Lung microvascular endothelial cell (primary cell): ENCODE measurements at places on chromosomes 3 and 15.

- no peak for DNase-seq
These were observed 12.6 kb upstream of the RTP3 start for GRCh38 chr3:46484911-46485778.

GRCh38 chr3:68878322-68878721 is 54.0 kb downstream of the TAFA4 start:
- DNase-seq = peak; percentile 28

- no peak for DNase-seq
These were observed 618.7 kb downstream of the SI start for GRCh38 chr3:164459521-164460151.

DNA sequence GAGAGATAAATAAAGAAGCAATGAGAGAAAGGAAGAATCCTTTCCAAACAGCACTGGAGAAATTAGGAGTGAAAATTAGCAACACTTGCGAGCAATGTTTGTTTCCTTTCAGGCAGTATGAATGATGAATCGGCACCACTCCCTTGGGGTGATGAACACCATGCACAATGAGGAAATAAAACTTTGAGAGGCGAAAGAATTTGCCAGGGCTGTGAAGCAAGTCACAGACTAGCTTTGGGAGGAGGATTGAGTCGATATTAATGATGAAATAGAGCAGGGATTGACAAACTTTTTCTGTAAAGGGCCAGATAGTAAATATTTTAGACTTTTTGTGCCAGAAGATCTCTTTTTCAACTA is 237.7 kb downstream of the AGBL1 start:
- DNase-seq = no peak

- no peak for DNase-seq
These were observed 27.9 kb downstream of the KY start for GRCh38 chr3:134622806-134623365.

DNA sequence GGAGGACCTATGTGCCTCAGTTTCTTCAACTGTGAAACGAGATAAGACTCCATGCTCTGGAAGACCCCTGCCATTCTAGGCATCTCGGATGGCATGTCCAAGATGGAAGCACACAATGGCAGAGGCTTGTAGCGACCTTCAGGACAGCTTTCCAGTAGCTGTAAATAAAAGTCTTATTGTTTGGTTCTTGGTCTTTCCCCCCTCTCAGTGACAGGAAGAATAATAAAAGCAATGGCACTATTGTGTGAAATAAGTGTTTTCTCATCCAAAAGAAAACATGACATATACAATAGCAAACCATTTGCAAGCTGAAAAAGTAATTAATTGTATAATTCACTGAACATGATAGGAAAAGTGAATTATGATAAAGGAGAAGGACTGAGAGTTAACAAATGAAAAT is 32.5 kb upstream of the CD47 start:
- no peak for DNase-seq

DNA sequence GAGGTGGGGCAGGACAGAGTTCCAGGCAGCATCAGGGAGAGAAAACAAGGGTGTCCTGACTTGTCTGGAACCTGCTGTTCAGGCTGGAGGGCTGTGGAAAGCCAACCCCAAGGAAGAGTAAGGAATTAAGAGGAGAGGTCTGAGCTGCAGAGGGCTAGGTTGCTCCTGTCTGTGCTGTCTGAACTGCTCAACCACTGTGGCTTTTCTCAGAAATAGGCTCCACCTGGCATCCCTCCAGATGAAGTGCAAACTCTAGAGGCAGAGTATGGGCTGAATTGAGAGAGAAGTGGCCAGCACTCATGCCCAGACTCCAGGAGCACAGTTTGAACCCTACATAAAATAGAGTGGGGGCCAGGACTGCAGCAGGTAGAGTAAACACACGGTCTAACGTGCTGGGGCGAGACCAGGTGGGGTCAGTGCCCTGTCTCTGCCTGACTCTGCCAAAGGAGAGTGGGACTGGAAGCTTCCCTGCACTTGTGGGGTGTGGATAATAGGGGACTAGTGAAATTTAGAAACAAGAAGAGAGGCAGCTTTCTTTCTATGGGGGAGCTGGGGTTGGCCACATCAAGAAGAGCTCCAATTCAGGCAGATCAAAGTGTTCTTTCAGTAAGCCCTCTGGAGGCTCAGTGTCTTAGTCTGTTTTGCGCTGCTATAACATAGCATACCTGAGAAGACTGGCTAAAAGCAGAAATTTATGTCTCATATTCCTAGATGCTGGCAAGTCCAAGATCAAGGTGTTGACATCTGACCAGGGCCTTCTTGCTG is 28.0 kb upstream of the MNS1 start:
- no peak for DNase-seq

GRCh38 chr3:146796078-146796477 is 190.9 kb upstream of the PLSCR5 start:
- no peak for DNase-seq

- DNase-seq = no peak
These were observed 628.5 kb downstream of the GRM7 start for GRCh38 chr3:7489417-7489816.

GRCh38 chr3:110955301-110955880 is 116.2 kb upstream of the NECTIN3 start:
- DNase-seq = no peak

GRCh38 chr3:30113906-30114305 is 492.5 kb upstream of the TGFBR2 start:
- no peak for DNase-seq

- no peak for DNase-seq
These were observed 528.1 kb upstream of the MCTP2 start for GRCh38 chr15:93703092-93703739.

DNA sequence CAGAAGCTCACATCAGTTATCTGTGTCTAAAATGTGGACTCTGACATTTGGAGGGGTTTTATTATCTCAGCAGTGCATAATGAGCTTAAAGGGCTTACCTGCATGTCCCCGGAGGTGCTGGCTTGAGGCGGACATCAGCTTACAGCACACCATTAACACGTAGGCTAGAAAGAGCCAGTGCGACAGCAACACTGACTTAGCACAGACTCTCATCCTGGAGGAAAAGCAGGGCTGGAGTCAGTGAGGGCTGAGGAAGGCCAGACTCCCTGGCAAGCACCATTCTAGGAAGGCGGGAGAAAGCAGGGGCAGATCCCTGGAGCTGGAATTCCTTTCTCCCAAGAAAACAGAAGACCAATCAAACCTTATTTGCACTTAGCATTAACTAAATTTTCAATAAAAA is 51.7 kb downstream of the TAFA4 start:
- DNase-seq = no peak

DNA sequence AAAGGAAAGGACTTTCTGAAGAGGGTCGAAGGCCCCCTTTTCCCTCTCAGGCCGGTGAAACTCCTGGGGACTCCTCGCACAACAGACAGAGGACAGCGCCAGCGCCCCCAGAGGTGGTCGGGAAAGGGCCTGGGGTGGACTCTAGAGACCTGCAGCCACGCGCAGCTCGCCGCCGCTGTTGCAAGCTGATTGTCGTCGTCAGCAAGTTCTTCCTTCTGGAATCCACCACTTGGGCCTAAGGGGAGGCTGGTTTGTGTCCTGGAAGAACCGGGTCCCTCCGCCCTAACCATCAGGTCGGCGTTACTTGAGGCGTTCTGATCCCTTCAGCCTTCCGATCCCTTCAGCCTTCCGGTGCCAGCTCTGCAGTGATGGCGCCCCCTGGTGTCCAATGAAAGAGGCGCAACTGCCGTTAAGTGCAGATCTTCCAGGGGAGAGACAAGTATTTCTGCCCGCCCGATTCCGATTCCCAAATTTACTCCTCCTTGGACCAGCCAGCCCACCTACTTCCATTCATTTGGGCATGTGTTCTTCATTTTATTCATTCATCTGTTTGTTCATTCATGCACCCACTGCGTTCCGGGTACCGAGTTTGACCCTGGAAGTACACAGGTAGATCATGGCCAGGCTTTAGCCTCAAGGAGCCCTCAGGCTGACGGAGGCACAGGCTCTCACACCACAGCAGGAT is 77.2 kb upstream of the SLC6A11 start:
- peak; percentile 72 for DNase-seq

DNA sequence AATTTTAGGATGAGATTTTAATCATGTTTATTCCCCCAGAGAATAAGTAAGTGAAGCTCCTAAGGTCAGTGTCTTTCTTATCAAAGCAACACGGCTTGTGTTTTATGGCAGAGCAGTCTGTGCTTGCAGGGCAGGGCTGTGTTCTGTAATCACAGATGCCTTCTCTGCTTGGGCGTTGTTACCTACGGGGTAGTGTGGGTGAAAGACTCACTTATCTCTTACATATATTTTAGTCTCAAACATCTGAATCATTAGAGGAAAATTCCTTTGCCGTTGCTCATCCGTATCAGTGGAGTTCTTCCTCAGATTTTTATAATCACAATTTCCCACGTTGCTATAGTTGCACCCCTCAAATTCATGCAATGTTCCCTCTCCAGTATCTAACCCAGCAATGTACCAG is 271.7 kb upstream of the MEIS2 start:
- no peak for DNase-seq

- DNase-seq = no peak
These were observed 219.3 kb downstream of the EBLN2 start for GRCh38 chr3:73280746-73281145.

- DNase-seq = no peak
These were observed 7.8 kb downstream of the FBXL22 start for GRCh38 chr15:63605036-63605435.

- no peak for DNase-seq
These were observed 177.7 kb downstream of the THRB start for GRCh38 chr3:24316887-24317383.

GRCh38 chr3:133256787-133257483 is 142.9 kb upstream of the BFSP2 start:
- peak; percentile 2 for DNase-seq

DNA sequence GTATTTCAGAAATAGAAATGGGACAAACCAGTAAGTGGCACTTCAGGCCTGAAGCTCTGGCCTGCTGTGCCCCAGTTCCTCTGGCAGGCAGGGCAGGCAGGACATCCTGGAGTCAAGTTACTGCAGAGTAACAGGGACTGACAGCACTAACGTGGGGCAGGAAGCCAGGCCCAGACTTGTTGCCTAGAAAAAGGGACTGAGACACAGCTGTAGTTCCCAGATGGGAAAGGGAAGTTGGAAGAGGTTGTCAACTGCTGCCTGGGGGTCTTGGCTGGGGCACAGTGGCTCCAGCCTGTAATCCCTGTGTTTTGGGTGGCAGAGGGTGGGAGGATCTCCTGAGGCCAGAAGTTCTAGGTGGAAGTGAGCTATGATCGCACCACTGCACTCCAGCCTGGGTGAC is 171.9 kb downstream of the FMN1 start:
- peak; percentile 66 for DNase-seq

- DNase-seq = no peak
These were observed 19.0 kb upstream of the SLC25A36 start for GRCh38 chr3:140922634-140923033.

- no peak for DNase-seq
These were observed 6.4 kb downstream of the NPAP1 start for GRCh38 chr15:24682002-24682401.

- DNase-seq = no peak
These were observed 2.1 kb upstream of the ARMC8 start for GRCh38 chr3:138184994-138185393.

GRCh38 chr3:50610992-50611463 is 546 bp downstream of the CISH start:
- DNase-seq = no peak

DNA sequence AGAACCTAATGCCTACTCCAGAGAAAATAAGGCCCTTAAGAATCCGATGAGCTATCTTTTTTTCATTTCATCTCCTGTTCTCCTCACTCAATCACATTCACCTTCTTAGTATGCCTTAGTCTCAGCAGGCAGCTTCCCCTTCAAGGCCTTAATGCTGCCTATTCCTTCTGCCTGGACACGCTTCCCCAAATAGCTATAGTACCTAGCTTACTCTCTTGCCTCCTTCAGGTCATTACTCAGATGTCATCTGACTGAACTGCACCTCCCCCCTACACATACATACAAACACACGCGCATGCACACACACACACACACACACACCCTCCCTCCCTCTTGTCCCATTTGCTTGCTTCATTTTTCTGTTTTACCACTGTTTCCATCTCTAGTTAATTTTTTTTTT is 191.5 kb upstream of the MLF1 start:
- no peak for DNase-seq

DNA sequence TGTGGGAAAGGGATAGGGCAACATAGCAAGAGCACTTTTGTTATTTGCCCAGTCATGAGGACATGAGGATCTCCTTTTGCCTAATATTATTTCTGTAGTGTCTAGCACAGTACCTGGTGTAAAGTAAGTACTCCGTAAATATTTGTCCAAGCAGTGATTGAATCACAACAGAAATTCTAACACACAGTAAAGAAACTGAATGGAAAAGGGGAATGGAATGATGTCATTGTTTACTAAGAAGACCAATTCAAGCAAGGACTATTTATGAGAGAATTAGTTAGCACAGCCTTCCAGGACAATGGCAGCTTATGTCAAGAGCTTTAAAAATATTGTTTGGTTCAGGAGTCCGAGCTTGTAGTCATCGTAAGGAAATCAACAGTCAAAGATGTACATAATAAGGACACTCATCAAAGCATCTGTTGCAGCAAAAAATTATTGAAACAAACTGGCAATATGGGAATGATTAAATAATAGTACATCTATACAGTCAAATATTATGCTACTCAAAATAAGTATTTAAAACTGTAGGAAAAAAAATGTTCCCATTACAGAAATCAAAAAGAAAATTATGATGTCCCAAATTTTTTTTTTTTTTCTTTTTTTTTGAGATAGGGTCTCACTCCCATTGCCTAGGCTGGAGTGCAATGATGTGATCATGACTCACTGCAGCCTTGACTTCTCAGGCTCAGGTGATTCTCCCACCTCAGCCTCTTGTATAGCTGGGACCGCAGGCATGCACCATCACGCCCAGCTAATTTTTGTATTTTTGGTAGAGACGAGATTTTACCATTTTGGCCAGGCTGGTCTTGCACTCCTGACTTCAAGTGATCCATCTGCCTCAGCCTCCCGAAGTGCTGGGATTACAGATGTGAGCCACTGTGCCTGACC is 17.9 kb downstream of the CAPN7 start:
- DNase-seq = no peak

DNA sequence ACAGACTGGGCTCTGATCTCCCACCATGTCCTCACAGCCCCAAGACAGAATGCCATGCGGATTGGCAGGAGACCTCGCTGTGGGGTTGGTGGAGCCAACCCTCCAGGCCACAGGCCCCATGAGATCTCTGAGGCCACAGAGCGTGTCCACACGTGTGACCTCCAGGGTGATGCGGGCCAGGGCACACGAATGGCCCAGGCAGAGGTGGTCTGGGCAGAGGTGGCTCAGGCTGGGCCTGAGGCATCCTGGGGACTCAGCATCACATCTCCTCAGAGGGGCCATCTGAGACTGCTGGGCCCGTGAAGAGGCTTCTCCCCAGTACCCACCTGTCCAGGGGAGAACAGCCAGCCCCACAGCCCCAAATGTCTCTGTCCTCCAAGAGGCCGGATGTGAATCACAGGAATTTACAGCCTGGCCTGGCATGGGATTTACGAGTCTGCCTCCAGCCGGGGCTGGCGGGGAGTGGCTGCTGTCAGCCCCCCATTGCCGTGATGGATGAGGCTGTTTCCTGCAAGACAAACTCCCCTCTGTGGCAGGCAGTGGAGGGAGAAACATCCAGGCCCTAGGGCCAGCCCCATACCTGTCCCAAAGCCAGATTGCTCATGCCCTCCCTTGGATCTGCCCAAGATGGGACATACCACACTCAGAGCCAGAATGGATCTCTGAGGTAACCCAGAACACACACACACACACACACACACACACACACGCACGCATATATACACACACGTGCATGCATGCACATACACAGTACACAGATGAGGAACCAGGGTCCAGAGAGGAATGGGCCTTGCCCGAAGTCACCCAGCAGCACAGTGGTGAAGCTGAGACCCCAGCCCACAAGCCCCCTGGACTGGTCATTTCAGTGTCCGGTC is 208.3 kb downstream of the TBC1D2B start:
- DNase-seq = peak; percentile 16
